ENCODE measurements at places on chromosomes 2 and 18.
A peak's percentile ranks its signal among the peaks of the same experiment; 100 is the strongest.

DNA sequence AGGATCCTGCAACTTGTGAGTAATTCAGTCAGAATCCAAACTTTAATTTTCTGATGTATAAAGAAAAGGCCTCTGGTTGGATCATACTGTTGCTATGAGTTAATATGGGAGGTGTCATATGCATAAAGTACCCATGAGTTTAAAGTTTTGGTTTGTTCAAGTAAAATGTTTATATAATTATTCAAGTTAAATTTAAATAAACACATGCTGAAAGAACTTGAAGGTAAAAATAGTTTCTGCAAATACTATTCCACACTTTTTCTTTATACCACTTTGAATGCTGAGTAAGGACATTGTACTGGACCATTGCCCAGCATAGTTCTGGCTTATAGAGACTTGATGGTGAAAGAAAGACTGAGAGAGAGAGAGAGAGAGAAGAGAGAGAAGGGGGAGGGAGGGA is 30.7 kb downstream of the PKP4 start:
- DNase-seq: no peak

GRCh38 chr18:63949068-63949737 is at the start of gene HMSD:
TSS of gene HMSD (plus strand) at chr18:63949301. CDS start at chr18:63953456, 4,155 bp downstream.
- peak; percentile 35 for DNase-seq

DNA sequence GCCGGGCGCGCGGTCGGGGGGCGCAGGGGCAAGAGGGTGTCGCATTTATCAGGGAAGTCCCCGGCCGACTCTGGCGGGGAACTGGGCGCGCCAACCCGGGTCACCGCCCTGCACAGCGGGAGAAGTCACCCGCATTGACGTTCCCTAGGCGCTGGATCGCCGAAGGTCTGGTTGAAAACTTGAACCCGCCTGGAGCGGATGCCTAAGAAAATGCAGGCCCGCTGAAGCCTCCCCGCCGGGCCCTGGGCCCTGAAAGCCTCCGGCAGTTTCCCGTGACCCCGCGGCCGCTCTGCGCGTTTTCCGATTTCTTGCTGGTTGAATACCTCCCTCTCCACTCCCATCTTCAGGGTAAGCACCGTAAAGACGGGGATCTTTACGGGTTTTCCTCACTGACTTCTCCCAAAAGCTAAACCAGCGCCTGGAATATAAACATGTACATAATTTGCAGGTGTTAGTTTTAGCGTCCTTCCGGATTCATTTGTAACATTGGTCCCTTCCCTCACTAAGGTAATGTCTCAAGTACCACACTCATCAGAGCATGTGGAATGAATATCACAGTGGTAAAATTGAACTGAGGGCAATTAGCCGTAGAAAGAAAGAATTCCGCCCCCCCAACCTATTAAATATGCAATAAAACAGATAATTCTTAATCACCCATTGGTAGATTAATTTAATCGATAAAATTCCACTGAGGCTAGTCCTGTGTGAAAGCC is 675 bp upstream of the SPIRE1 start:
- DNase-seq: peak; percentile 32

DNA sequence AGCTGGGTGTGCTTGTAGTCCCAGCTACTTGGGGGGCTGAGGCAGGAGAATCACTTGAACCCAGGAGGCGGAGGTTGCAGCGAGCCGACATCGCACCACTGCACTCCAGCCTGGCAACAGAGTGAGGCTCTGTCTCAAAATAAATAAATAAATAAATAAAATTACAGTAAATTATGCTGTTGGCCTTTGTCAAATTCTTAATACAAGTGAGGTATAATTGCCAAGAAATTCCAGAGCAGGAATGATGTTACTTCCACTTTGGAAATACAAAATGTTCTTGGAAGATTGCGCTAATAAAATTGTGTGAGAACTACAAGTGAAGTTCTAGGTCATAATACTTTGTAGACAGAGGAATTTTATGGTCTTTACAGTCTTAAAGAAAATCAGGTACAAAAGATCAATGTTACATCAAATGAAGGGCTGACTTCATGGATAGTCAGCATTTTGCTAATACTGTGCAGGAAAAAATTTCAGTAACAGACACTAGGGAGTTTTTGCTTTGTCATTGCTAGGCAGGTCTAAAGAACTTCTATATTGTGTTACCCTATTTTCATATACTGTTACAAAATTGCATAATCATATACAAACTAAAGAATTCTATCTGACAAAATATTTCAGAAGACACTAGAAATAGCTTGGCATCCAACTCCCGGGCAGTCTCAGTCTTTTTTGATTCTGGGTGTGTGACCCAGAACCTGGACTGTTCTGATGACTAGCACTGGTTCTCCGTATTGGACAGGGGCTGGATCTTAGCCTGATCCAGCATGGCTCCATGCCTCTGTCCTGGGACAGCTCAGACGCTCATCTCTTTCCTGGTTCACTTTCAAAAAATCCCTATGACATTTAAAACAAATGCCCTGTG is 76.0 kb upstream of the STK17B start:
- no peak for DNase-seq

- DNase-seq: no peak
These were observed 418.6 kb downstream of the GALR1 start for GRCh38 chr18:77668219-77668618.

- no peak for DNase-seq
These were observed 114.3 kb downstream of the SPP2 start for GRCh38 chr2:234164493-234165413.

- no peak for DNase-seq
These were observed 16.3 kb downstream of the POLR2D start for GRCh38 chr2:127841466-127842178.

DNA sequence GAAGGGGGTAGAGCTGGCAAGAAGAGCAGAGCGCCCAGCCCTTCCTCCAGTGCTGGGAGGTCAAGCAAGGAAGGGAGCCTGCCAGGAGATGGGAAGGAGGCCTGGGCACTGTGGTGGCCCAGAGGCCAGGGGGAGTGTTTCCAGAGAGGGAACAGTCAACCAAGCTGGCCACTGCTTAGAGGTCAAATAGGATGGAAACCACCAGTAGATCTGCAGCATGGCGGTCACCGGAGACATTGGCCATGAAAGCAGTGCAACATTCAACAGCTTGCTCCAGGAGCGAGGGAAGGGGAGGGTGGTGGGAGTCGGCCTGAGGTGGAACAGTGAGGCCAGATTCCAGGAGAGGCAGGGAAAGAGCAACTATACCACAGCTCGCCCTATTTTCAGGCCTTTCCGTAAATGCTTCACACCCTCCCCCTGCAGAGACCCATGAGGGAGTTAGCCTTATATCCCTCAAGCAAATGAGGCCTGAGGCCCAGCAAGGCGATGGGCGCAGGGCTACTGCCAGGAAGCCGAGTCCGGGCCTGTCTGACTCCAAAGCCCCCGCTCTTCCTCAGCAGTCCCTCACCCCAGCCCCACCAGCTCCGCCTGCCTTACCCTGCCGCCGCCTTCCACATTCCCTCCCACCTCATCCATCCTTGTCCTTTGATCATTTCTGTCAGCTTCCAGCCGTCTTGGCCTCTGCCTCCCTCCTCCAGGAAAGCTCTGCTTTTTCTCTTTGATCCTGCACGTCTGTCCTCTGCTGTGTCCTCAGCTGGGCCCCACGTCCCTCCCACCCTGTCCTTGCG is 17.0 kb downstream of the KCNK3 start:
- no peak for DNase-seq

GRCh38 chr2:172484253-172484652 is 56.9 kb downstream of the ITGA6 start:
- DNase-seq: no peak

DNA sequence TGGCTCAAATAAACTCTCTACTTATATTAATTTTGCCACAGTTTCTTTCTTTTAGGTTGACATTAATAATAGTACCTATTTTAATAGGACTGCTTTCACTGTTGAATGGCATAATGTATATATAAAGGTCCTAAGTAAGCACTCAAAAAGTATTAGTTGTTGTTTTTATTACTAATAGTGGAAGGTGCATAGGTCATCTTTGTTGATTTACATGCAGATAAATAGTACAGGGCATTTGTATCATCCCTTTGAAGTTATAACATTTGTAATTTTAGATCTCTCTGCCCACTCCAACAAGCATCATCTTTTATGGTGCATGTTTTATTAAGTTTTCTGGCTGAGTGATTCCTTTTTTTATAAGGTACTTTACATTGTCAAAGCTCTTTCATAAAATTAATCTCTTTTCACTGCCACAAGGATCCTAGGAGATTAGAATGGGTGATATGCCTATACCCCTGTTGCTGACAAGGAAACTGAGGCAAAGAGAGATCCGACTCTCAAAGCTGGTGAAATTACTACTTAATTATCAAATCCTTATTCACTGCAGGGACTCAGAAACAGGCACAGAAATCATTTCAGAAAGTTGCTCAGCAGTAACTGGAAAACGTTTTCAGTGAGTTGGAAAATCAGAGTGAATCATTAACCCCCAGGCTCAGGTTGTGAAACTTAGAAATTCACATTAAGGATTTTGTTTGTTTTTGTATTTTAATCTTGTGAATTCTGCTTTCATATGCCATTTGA is 299.6 kb downstream of the AGPS start:
- DNase-seq: no peak

DNA sequence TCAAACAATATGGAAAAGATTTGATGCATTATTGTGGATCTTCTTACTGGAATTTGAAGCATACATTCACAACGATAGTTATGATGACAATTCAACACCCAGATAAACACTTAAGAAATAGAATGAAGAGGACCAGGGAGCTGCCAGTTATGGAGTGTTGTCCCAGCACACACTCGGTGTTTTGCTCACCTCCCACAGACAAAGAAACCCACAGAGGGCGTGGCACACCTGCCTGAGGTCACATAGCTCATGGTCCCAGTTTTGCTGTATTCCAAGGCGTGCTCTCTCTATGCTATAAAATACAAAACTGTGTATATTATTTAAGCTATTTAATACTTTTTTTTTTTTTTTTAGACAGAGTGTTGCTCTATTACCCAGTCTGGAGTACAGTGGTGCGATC is 31.1 kb downstream of the EFR3B start:
- DNase-seq: no peak

DNA sequence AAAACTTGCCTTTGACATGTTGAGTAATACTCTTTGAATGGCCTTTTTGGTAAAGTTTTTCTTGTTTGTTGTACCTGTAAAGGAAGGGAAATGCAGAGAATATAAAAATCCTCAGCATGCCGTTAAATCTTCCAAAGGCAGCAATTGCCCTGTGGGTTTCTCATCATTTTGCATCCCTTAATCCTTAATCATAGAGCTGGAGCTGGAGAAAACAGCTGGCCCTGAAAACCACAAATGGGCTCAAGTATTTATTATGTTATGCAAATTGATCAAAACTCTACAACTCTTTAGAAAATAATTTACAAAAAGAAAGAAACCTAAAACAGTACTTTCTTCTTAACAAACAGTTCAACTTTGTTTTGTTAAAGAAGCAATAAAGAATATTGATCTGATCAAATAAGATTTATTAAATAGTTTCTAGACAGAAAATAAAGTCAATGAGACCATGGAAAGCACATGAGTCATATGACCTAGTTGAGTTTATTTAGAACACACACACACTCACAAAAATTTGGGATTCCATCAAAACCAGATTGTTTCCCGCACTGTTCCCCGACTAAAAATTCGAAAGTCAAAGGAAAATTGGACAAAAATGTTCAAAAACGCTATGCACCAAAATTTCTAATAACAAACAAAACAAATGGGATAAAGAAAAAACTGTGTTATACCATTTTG is 309.0 kb downstream of the GULP1 start:
- DNase-seq: no peak

DNA sequence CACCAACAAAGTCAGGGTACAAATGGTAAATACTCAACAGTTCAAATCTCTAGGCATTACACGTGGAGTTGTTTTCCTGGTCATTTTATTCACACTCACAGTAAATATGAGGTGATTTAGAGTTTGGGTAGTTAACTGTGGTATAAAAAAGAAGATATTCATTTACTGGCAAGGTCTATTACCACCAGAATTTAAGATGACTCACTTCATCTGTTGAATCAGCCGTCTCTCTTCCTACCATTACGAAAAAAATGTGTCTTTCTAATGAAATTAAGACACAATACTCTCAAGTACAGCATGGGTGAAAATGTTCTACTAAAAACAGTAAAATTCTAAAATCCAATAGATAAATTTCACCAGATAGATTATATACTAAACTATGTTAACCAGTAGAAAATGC is 21.0 kb upstream of the GPR75 start:
- no peak for DNase-seq

- no peak for DNase-seq
These were observed 83.8 kb upstream of the KLHL29 start for GRCh38 chr2:23301136-23301535.

- no peak for DNase-seq
These were observed 36.8 kb downstream of the SLC66A2 start for GRCh38 chr18:79914614-79915160.

DNA sequence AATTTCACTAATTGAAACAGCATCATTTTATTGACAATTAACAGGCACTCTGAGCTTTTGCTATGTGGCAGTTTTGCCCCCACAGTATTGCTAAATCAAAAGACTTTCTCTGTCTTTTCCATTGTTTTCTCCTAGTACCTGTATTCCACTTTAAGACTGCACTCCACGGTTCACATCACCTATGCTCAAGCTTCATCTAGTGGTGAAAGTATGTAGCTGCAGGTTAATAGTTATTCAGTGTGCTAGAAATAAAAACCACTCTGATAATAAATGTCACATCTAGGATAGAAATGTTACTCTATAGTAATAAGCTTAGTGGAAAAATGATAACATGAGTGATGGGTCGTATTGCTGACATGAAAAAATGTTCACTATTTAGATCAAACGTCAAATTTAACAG is 24.6 kb downstream of the ARL6IP6 start:
- DNase-seq: no peak

DNA sequence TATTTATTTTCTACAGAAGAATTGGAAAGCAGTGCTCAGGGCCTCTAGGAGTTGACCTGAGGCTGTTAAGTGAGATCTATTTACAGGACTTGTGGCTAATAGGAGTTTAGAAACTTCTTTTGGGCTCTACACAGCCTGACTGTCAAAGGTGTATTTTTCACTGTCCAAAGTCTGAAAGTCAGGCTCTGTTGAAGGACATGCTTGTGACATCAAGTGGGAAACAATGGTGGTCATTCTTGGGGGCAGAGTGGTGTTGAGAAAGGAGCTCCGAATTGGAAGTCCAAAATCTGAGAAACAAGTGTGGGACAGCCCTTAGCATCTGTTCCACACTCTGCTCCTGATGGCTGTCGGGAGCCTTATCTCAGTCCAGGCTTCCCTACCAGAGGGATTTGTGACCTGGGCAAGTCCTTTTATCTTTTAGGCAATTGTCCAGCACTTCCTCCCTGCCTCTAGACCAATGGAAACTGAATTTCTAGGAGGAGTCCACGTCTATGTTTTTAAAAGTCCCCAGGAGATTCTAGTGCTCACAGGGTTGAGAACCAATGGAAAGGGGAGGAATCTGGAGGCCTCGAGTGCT is 76.4 kb downstream of the LIPG start:
- DNase-seq: no peak

DNA sequence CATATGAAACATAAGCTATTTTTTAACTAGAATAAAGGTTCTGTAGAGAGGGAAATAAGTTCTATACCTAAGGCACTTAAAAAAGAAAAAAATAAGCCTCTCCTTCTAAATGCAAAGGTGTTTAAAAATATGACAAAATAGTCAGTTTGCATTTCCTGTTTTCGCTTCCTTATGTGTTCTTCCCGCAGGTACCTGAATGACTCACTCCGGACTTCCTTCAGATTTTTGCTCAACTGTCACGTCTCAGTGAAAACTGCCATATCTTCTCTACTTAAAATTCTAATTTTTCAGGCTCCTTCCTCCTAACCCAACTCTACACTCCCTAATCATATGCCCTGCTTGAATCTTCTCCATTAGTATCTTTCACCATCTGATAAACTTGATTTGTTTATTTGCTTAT is 1333.1 kb downstream of the LRP1B start:
- no peak for DNase-seq
